ENCODE measurements at places on chromosomes 2 and 18.

DNA sequence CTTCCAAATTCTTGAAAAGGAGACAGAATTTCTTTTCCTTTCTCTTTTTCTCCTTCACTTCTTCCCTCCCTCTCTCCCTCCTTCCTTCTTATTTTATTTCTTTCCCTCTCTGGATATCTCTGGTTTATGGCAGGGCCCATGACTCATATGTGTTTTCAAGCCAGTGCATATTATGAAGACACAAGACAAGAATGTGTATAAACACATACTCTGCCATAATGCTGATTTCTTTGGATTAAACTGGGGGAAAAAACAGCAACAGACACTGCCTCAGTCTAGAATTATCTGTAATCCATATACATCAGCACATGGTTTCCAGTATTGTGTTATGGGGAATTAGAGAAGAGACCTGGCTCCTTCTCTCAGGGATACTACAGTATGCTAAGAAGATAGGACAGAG is 82.8 kb upstream of the CPO start:
- no peak for DNase-seq

DNA sequence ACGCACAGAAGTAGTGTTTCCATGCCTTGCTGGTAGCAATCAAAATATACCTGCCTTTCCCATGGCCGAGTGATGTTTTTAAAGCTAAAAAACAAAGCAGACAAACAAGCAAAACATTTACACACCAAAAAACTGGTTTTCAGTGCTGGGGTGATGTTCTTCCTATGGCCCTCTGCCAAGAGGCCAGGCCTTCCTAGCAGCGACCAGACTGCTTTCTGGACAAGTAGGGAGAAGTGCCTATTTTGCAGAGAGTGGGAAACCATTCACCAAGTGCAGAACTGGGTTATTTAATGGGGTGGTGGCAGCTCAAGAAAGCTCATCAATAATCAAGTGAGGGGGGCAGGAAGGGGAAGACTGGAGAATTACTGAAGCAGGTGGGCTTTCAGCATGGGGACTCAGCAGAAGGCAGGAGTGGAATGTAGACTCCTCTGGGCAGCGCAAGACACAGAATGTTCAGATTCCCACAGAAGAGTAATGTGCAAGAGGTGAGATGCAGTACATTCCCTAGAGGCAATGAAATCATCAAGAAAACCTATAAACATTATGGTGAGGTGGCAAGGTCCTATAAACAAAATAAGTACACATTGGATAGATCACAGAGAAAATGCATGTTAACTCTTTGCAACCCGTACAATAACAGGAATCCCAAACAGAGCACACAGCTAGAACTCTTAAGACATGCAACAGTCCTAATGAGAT is 44.0 kb downstream of the CPO start:
- no peak for DNase-seq

DNA sequence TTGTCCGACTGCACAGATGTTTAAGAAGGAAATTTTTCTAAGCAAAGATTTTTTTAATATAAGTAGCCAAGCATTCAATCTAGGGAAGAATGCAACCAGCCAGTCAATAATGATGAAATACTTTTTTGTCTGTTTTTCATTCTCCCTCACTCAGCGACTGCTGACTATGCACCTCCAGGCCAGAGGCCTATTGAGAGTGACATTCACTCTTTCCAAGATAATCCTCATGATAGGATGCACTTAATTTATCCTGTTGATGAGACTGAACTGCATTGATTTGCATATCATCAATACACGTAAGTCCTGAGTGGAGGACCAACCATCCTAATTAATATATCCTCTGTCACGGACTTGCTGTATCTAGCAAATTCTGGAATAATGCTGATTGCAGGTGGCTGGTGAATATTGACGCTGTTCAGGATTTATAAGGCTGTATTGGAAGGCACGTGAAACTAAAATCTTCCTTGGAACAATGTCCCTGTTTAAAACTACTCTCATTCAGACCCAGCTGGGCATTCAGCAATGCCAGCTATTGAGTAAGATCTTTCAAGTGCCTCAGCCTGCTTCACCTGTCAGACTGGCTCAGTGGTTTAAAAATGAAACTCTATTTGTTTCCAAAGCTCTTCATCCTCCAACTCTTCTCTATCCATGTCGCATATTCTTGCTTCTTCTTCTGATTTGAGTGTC is 142.2 kb downstream of the MAP2 start:
- no peak for DNase-seq

DNA sequence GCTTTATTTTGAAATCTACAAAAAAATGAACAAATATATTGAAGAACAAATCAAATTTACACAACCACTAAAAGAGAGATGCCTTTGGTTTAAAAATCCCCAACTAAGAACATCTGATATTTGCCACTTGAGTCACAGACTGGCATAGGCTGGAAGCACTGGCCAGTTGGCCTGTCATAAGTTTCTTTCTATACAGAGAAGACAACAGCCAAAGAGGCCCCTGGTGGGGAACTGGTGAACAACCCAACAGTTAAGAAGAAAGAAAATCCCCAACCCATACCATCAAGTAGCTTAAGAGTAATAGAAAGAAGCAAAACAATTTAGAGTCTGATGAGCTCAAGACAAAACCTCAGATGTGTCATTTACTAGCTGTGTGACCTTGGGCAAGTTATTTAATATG is 45.5 kb downstream of the OSR1 start:
- DNase-seq, result no peak

- no peak for DNase-seq
Observed at GRCh38 chr18:60003610-60004185, 103.9 kb downstream of the PMAIP1 start.

GRCh38 chr2:84741182-84741822 is 139.6 kb downstream of the TRABD2A start:
- DNase-seq, result no peak

GRCh38 chr2:45651415-45652089 is at the start of gene PRKCE:
Gene PRKCE (plus strand): TSS chr2:45651675.
- no peak for DNase-seq

GRCh38 chr18:51191128-51191717 is 6.3 kb downstream of the MEX3C start:
- no peak for DNase-seq

GRCh38 chr18:57410749-57411148 is 24.4 kb upstream of the ONECUT2 start:
- no peak for DNase-seq

DNA sequence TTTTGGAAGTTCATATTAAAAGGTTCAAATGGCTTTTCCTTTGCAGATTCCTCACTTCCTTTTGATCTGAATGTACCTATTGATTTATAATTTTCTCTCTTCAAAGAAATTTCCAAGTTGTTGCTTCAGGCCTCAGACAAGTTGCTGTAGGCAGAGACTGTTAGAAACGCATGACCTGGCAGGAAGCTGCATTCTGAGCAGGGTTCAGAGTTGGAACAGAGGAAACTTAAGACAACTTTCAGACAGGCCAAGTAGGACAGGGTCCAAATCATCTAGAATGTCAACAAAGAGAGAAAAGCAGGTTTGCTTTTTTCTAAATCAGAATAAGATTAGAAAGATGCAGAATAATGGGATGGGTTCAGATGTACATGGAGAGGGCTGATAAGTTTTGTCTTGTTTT is 416.3 kb downstream of the LRP1B start:
- DNase-seq, result no peak

- no peak for DNase-seq
Observed at GRCh38 chr2:70711191-70711590, 56.8 kb downstream of the ADD2 start.

Data from NCI-H1417 treated with DMSO at 0.1 percent for 48 hours (cell line).